ENCODE measurements at places on chromosomes 5 and 9.

DNA sequence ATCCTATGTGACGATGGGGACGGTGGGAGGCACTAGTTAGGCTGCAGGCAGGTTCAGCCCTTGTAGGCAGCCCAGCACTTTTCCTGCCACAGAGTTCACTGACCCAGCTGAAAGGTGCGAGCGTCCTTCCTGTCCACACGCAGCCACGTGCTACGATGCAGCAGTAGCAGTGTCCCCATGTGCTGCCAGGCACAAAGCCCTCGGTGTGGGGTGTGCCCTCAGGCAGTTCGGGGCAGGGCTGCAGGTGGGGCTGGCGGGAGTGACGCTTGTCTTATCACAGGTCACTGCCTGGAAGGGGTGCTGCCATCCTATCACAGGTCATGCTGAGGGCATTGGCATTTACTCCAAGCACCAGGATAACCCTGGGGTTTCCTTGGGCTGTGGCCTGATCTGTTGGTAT is 46.8 kb upstream of the CLPTM1L start:
- no peak for DNase-seq

DNA sequence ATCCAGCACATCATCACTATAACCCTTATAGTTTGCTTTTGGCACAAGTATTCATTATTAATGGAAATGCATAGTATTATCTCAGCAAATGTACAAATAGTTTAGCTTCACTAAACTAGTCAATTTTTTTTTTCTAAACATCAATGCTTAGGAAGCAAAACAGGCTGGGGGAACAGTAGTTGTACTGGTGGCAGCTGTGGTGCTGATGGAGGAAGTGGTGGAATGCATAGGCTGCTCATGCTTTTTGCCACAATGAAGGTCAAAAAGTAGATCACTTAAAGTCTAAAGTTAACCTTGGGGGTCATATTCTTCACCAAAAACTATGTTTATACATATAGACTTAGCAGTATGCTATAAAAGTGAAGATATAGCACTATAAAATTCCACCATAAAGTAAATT is 36.3 kb upstream of the CDKN2B start:
- no peak for DNase-seq

- no peak for DNase-seq
Observed at GRCh38 chr9:70675868-70676370, 261.5 kb upstream of the KLF9 start.

DNA sequence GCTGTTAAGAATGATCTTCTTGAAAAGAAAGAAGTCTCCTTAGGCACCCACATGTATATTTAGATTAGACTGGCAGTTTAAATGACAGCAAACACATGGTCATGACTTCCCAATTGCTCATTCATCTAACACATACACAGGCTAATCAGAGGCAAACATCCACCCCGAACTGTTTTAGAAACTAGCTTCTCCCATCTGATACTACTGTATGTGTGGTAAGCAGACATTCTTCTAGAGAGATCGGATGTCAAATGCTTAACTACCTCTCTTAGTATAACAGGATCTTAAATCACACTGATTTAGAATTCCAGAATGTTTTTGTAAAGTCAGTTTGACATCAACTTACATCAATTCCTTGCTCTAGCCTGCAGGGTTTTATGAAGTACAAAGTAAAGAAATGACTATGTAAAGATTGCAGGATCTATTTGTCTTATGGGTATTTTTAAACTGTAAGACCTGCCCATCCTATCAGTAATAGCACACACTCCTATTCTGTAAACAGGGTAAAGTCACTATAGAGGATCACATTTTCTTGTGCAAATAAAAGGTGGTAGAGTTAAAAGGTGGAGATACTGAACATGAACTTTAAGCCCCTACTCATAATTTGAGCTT is 239.7 kb downstream of the MLLT3 start:
- DNase-seq = no peak

GRCh38 chr9:136119061-136119882 is 597 bp upstream of the TMEM250 start:
- no peak for DNase-seq

DNA sequence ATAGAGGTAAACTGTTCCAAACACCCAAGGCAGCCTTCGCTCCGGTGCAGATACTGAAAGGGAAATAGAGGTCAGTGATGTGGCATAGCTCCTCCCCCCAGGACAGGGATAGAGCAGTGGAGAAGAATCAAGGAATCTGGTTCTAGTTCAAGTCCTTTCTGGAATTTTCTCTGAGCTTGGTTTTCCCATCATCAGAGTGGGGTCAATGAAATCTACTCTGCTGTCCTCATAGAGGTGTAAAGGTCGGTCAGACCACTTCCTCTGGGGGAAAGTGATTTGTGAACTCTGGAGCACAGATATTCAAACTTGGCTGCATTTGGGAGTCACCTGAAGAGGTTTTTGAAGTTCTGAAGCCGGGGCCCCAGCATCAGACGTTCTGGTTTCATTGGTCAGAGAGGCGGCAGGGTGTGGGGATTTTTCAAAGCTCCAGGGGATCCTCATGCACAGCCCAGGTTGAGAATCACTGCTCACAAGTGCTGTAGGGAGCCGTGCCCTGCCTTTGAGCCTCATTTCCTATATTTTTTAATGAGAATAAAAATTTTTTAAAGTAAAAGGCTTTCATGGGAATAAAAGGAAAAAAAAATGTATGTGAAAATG is 105.7 kb upstream of the RAD23B start:
- DNase-seq = no peak

DNA sequence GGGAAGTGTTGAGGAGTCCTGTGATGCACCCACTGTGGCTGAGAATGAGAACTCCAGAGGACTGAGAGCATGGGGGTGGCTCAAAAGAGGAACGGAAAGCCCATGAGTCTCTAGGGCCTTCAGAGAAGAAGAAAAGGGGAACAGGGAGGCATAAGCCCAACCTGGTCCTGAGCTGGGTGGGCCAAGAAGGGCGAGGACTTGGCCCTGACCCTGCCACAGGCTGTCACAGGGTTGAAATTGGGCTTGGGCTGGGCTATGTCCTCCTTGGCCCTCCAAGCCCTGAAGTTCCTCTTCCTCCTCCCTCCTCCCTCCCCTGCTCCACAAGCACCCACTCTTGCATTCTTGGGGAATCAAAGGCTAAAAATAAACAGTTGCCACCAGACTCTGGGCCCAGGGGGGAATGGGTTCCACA is 49.3 kb upstream of the PPARGC1B start:
- no peak for DNase-seq

- DNase-seq = no peak
Observed at GRCh38 chr5:107235167-107235566, 435.6 kb downstream of the EFNA5 start.

DNA sequence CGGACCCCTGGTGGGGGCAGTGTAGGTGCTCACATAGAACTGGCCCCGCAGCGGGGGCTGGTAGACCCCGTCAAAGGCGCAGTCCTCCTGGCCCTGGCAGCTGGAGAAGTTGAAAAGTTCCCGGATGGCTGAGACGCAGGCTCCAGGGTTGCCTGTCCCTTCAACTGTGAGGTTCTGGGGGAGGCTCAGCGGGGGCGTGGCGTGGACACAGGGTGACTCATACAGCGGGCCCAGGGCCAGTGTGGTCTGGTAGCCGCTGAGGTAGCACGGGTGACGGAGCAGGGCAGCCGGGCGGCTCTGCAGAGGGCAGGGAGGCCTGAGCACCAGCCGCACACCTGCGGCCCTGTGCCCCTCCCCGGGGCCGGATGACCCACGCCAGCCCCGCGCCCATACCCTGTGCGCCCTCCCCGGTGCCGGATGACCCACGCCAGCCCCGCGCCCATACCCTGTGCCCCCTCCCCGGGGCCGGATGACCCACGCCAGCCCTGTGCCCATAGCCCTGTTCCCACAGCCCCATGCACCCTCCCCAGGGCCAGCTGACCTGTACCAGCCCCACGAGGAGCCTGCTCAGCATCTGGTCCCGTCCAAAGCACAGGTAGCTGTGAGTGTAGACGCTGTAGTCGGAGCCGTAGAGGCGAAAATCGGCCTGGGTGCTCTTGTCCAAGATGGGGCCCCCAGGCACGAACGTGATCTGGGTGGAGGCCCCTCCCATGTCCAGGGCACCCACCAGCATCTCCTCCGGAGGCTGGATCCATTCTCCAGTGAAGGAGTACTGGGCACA is 5.0 kb downstream of the ENTPD8 start:
- no peak for DNase-seq

- no peak for DNase-seq
Observed at GRCh38 chr9:95077766-95078370, 239.6 kb downstream of the FANCC start.

GRCh38 chr5:151465476-151465875 is 18.1 kb downstream of the SLC36A1 start:
- no peak for DNase-seq

- no peak for DNase-seq
Observed at GRCh38 chr9:127194881-127195713, 69.5 kb upstream of the GARNL3 start.

DNA sequence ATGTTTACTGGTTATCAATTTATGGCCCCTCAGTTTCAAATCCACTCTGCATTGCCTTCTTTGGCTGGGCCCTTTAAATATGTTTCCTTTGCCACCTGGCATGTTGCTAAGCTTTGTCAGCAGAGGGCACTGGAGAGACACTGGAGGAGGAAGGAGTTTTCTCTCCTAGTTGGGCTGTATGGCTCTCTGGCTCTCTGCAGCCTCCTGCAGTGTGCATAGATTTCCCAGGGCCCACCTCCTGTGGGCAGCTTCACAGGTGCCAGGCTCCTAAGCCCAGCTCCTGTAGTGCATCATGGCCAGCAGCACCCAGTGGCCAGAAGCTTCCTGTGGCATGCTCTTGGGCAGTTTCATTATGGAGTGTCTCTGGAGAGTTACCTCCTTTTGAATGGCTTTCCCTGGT is 23.3 kb downstream of the CAVIN4 start:
- DNase-seq = peak; percentile 88

DNA sequence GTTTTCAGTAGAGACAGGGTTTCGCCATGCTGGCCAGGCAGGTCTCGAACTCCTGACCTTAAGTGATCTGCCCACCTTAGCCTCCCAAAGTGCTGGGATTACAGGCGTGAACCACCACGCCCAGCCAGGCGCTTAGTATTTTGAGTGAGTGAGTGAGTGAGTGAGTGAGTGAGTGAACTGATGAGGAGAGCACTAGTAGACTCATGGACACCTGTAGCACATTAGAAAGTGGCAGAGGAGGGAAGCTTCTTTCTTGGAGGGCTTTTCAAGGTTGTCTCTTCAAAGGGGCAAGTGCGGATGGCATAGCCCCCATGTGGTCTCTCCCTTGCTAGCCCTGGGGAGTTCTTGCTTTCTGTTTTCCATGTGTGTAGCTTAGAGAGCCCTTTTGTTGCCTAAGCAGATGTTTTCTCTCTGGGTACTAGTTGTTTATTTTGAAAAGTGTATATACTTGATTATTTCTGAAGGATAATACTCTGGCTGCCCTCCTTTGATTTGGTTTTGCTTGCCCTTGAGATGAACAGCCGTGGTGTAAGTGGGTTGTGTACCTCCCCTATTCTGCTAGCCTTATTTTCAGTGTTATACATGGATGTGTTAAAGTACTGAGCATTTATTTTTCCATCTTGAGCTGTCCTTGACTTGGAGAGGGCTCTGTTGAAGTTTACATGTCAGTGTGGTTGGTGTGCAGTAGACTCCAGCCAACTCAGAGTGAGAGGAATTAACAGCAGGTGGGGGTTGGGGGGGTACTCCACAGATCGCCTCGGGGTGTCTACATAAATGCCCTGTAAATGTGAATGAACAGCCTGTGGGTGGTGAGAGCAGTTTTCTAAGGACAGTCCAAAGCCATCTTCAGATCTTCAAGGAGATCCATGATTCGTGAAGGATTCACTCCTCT is 35.5 kb downstream of the PRRC2B start:
- DNase-seq = no peak

DNA sequence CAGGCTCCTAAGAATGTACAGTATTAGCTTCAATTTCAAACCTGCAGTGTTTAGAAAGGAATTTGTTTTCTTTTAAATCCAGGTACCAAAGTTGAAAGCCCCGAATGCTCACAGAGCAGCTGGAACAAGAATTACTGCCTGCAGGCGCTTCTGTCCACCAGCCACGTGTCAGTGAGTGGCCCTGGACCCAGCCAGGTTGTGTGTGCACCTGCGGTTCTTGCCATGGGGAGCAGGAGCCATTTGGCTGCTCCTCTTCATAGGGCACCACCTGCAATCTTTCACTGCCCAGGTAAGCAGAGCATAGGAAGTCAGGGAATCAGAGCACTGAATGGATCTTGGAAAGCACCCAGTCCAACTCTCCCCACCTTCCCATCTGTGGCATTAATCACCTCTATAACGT is 79.5 kb upstream of the PIP5K1B start:
- DNase-seq = no peak
